ENCODE measurements at places on chromosomes 5 and 9.

DNA sequence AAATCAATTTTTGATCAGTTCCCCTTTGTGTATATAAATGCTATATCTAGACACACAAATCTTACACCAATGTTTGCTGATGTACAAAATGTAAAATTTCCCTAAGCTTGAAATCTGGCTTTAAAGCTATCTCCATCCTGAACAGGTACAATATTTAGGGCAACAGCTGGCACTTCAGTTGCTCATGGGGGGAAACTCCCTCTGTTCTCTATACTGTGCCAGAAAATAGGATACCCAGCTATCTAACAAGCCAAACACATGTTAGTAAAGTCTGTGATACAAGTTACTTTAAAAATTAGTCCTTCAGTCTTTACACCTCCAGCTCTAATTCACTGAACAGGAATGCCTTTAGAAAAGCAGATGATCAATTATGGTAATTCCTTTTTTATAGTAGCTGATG lies 191.8 kb downstream of the SLF1 start:
- DNase-seq: no peak

- DNase-seq: no peak
These were observed 74.3 kb downstream of the GRAMD2B start for GRCh38 chr5:126497506-126497905.

- peak; percentile 30 for DNase-seq
These were observed 84.8 kb downstream of the WNK2 start for GRCh38 chr9:93268551-93269314.

DNA sequence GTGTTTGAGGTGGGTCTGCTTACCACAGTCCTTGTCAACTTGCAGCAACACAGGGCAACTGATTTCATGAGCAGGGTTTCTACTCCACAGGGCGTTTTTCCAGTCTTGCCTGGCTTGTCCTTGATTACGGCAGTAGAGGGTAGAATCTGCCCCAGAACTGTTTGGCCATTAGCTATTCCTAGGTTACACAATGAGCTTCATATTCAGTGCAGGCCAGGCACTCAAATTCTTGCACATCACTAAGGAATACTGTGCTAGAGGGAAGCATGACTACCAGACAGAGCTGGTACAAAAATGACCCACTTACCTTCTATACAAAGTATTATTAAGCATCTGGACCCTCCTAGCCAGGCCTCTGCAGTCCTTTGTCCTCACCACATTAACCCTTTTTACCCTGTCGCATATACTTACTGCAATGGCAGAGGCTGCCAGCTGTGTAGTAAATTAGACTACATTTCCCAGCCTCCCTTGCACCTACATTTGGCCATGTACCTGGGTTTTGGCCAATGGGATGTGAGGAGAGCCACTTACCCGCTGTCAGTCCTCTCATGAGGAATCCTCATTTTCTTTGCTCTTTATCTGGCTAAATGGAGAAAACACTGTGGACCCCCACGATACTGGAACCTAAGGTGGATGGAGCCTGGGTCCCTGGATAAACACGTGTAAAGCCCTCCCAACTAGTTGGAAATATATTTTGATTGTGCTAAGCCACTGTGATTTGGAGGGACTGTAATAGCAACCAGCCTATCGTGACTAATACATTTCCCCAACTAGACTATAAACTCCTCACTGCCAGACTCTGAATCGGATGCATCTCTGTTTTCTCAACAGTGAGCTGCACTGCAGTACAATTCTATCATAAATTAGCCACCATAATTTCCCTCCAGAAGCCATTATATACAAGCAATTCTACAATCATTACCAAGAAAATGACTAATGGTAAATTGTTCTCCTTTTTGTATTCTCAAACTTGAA lies 218.7 kb downstream of the GLIS3 start:
- no peak for DNase-seq

GRCh38 chr9:88321764-88322163 lies 66.5 kb upstream of the SPIN1 start:
- no peak for DNase-seq

DNA sequence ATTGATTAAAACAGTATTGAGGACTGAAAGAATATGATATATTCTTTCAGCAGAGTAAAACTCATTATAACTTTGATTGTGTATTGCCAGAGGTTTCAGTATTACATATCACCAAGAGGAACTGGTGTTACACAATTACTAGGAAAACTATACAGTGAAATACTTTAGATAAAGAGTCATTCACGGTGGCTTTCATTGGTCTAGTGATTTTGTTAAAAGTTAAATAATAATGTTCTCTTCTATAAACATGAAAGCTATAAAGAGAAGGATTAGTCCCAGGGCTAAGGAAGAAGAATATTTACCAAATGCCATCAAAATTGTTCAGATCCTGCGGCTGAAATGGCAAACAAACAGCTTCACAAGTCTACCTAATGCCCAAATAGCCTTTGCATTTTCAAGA lies 306.2 kb downstream of the SEMA5A start:
- no peak for DNase-seq

DNA sequence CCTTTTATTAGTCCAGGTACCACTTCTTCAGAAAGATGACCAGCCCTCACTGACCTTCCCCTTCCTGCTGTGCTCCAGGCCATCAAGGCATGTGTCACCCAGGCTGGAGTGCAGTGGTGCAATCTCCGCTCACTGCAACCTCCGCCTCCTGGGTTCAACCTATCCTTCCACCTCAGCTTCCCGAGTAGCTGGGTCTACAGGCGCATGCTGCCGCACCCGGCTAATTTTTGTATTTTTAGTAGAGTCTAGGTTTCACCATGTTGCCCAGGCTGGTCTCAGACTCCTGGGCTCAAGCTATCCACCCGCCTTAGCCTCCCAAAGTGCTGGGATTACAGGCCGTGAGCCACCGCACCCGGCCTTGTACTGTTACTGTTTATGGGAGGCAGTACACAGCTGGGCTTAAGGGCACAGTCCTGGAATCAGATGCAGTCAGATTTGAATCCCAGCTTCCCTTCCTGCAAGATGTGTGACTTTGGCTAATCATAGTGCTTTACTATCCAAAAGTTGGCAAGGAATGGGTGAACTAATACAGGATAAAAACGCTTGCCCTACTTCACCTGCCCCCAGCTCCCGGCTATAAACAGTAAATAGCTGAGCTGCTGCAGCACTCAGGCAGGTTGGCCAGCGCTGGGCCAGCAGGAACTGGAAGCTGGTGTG lies 483 bp upstream of the EIF4EBP3 start:
- no peak for DNase-seq
